Stimulated activated CD8-positive, alpha-beta memory T cell treated with anti-CD3 and anti-CD28 coated beads, Interleukin-4, amount 100 ng/mL, for 24 hours (primary cell): ENCODE measurements at places on chromosomes 13 and 19.

DNA sequence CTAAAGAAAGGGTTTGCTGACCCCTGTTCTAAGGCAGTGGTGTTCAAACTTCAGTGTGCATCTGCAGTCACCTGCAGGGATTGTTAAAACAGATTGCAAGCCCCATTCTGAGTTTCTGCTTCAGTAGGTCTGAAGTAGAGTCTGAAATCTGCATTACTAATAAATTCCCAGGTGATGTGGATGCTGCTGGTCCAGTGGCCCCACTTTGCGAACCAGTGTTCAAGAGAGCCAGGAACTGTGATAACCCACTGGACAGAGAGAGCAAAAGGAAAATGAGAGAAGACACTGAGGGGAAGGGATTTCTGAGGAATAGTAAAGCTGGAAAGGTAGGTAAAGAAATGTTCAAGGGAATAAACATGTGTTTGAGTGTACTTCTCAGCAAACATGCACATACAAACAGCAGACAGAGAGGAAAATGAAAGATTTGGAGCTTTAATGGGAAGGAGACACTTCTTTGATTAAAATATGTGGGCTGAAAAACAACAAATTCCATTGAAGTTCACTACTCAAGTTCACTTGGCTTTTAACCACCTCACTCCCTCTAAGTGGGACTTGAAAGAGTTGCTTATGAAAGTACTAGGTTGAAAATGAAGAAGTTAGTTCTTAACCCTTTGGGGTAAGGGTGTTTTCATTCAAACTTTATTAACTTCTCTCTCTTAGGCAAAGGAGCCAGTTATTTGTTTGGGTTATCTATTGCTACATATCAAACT is 26.4 kb upstream of the FAM216B start:
- no peak for DNase-seq

GRCh38 chr19:6521718-6522646 is 8.8 kb upstream of the TNFSF9 start:
- peak; percentile 59 for DNase-seq

DNA sequence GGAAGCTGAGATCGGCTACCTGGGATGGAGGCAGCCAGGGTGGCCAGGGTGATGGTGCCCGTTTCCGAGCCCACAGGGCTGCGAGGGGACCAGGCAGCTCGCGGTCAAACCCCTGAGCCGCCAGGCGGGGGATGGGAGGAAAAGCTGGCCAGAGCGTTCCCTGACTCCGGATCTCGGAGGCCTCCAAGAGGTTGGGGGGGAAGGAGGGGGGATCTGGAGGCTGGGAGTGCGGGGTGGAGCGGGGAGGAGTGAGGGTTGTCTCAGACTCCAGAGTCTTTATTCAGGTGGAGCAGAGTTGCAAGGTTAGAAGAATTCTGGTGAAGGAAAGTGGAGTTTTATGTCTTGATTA is 1.1 kb downstream of the CACNG7 start:
- DNase-seq = no peak

DNA sequence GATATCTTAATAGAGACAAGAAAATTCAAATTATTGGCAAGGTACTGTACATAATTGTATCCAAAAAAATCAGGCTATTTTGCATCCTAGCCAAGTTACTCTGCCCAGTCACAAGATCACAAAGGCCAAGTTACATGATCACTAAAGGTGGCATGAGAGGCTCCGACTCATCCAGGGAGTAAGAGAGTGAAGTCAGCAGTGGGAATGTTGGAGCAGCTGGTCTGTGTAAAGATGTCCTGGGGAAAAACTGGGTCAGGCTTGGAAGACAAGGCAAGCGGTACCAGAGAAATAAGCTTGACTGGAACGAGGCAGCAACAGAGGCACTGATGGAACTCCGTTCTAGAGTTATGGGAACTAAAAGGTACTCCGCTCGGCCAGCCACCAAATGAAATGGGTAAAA is 50.2 kb upstream of the PSG2 start:
- DNase-seq = no peak

GRCh38 chr13:41411060-41411459 is 46.3 kb upstream of the RGCC start:
- DNase-seq = no peak

DNA sequence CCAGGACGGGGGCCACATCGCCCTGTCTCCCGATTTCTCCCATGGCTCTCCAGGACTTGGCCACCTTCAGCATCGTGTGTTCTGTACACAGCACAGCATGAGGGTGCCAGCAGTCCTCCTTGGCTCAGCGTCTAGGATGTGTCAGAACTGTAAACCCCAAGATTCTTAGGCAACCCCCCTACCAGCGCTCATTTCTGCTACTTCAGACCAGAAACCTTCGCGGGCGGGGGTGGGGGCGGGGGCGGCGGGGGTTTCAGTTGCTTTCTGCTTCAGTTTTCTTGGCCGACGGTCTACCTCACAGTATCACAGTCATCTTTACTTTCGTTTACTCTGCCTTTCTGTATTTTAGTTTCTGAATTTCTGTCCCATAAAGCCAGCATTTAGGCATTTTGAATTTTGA is 82.4 kb downstream of the GGACT start:
- DNase-seq = peak; percentile 20

GRCh38 chr13:76929851-76930374 is 18.4 kb upstream of the ACOD1 start:
- no peak for DNase-seq

GRCh38 chr19:16496613-16496983 is 404 bp downstream of the C19orf44 start:
- DNase-seq = no peak

GRCh38 chr13:38697628-38698333 is 10.9 kb downstream of the FREM2 start:
- no peak for DNase-seq

DNA sequence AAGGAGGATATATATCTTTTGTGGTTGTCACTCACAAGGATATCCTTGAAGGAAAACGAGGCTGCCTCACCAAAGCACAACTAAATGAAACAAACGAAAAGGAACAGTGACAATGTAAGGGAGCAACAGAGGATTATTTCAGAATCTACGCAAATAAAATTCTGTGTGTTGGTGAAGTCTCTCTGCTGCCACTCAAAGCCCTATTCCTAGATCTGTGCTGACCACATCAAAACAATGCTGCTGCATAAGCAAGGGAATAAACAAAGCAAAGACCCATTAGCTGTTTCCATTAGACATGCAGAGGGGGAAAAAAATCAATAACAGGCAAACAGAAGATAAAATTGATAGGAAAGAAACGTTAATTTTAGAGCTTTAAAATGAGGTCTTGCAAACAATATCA is 204.4 kb downstream of the MZT1 start:
- no peak for DNase-seq

GRCh38 chr19:38850436-38850975 is 720 bp upstream of the HNRNPL start:
- DNase-seq = peak; percentile 97

- DNase-seq = peak; percentile 47
These were observed 1.2 kb downstream of the LONP1 start for GRCh38 chr19:5718579-5719273.

DNA sequence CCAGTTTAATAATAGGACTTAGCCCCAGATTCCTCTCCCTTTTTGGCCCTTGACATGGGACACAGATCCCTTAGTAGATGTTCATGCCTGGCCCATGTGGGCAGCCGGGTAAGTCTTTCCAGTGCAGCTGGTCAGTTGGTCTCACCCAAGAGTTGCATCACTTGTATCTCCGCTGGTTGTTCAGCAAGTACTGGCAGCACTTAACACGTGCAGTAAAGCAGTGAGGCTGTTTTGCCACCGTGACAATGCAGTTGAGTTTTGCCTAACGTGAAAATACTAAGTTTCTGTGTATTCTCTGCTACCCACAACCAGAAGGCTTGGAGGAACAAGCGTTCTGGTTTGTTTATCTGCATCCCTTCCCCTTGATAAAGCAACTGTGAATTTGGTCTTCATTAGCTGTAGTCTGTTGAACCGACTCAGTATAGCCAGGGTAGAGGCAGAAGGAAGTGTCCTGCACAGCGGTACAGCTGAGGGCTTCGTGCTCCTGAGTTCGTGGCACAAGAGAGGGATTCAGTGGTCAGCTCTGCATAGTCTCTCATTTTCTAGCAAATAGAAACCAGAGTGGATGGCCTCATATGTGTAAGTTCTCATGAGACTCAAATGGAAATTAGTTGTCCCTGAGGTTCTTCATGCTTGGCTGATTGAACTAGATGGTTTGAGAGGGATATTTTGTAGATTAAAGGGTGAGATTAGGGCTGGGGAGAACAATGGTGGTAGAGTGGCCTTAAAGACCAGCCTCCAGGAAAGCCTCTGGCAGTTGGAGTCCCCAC is 50.3 kb downstream of the ARHGEF7 start:
- no peak for DNase-seq

DNA sequence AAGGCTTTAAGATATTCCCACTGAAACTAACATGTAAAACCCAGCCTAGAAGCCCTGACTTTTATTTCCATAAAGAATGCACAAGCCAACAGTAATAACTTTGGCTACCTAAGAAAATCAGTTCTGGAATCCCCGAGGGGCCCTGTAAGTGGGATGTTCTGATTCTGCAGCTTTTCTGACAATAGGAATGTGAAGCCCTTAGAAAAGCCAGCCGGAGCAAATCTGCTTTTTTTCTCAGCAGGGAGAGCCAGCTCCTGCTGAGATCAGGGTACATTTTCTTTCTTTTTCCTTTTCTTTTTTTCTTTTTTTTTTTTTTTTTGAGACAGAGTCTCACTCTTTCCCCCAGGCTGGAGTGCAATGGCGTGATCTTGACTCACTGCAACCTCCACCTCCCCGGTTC is 8.0 kb upstream of the GARRE1 start:
- no peak for DNase-seq

DNA sequence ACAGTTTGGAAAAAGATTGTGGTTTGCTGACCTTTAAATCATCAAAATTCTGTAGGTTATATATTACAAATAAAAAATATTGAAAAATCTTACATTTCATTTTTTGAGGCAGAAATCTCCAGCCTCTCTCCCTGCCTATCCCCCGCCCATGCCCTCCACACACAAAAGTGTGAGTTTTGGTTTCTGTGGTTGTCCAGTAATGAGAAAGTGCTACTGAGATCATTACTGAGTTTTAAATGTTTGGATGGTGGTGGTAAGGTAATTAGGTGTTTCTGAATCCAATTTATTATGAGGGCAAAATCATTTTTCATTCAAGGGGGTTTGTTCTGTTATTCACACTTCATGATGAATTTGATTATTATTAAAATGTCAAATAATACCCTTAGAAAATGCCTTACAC is 448.0 kb upstream of the SLC10A2 start:
- DNase-seq = no peak

- no peak for DNase-seq
These were observed 31.9 kb downstream of the INTS6 start for GRCh38 chr13:51420681-51421490.

GRCh38 chr19:42074513-42075363 is 1.2 kb upstream of the ZNF574 start:
- no peak for DNase-seq

DNA sequence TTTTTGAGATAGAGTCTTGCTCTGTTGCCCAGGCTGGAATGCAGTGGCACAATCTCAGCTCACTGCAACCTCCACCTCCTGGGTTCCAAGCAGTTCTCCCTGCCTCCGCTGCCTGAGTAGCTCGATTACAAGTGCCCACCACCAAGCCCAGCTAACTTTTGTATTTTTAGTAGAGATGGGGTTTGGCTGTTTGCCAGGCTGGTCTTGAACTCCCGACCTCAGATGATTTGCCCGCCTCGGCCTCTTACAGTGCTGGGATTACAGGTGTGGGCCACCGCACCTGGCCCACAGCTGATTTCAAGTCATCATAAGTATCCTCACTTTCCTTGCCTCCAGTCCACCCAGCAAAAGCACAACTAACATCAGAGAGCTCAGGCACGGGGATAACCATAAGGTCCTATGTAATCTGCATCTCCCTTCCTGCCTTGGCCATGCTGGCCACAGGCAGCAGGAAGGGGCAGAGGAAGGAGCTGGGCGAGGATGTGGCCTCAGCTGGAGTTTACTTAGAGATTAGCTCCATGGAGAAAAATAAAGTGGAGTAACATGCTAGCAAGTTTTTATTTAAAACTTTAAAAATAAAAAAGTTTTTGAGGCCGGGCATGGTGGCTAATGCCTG is 22.9 kb upstream of the ADGRE1 start:
- DNase-seq = no peak

DNA sequence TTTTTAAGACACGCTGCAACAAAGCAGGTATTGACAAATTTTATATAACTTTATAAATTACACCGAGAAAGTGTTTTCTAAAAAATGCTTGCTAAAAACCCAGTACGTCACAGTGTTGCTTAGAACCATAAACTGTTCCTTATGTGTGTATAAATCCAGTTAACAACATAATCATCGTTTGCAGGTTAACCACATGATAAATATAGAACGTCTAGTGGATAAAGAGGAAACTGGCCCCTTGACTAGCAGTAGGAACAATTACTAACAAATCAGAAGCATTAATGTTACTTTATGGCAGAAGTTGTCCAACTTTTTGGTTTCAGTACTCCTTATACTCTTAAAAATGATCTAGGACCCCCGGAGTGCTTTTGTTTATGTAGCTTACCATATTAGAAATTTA is 1.2 kb downstream of the BRCA2 start:
- DNase-seq = no peak

GRCh38 chr13:109735436-109735966 is 50.9 kb downstream of the IRS2 start:
- DNase-seq = no peak

DNA sequence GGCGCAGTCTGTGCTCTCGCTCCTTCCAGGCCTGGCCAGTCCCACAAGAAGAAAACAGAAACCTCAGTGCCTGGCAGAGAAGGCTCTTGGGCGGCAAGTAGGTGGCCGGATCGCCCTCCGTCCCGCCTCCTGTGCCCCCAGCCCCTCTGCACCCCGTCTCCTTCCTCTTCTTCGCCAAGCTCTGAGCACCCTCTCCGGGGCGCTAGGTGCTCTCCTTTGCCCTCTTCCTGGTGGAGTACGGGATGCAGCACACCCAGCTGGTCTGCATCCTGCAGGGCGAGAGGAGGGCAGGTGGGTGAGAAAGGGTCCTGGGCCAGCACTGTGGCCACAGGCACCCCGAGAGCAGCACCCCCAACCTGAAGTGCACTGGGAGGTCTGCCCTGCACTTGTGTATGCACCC is 17.3 kb downstream of the C13orf46 start:
- DNase-seq = no peak

DNA sequence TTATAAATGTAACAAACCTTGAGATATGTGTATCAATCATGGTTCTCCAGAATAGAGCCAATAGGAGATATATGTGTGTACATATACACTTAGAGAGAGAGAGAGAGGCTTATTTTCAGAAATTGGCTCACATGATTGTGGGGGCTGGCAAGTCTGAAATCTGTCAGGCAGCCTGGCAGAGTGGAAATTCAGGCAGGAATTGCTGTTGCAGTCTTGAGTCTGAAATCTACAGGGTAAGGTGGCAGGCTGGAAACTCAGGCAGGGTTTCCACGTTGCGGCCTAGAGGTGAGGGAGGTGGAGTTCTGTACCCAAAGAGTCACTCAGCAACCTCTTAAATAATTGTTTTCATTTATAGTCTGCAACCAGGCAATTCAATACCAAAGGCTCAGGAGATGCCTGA is 218.4 kb downstream of the B3GLCT start:
- DNase-seq = no peak

- DNase-seq = no peak
These were observed 136.8 kb downstream of the MIPEP start for GRCh38 chr13:23752111-23753001.

- no peak for DNase-seq
These were observed 15.3 kb downstream of the ZBTB7A start for GRCh38 chr19:4051175-4052101.

GRCh38 chr13:41443969-41444368 is 13.4 kb upstream of the RGCC start:
- no peak for DNase-seq

GRCh38 chr13:75404726-75405125 is 77.2 kb downstream of the TBC1D4 start:
- no peak for DNase-seq

GRCh38 chr13:75123428-75123827 is 358.5 kb downstream of the TBC1D4 start:
- DNase-seq = no peak
